Muscle of back (tissue), 13 donors: ENCODE measurements at places on chromosomes 2 and 18. TPM values are rescaled to one million over a fixed set of nuclear protein-coding genes. Genes with fewer than 3 reads are reported as not detected.
A peak's percentile ranks its signal among the peaks of the same experiment; 100 is the strongest.

Gene GAREM2
- 3.8 TPM for polyA plus RNA-seq

DNA sequence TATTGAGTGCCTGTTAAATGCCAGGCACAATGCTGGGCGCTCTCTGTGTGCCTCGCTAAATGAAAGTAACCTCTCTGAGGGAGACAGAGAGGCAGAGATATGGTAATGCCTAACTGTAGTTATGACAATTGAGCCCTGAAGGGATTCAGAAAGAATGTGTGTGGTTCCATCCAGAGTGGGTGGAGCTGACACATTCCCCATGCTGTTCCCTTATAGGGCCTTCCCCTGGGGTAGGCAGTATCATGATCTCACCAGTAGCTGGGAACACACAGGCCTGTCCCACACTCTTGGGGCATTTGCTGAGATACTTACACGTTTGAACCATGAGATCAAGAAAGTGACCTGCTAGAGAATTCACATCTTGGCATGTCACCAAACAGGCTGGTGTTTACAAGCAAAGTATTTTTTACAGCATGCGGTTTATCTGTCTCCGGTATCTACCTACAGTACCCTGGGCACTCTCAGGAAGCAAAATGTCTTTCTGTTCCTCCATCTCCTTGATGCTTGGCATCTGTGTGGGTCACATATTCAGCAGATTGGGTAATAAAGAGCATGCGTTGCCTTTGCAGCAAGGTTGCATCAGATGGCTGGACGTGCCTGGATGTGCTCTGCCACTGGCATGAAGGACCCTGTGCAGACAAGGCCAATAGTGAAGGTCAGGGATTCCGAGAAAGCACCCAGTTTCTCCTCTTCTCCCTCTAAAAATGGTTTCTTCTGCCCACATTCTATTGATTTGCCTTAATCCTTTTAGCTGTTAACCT, 9.4 kb downstream of the CTIF start:
- DNase-seq = peak; percentile 81

- no peak for DNase-seq
Observed at GRCh38 chr18:37343542-37343851, 222.1 kb downstream of the CELF4 start.

Gene EVX2
- polyA plus RNA-seq = not detected

- no peak for DNase-seq
Observed at GRCh38 chr2:117108741-117109267, 705.7 kb upstream of the DDX18 start.

Gene TCF23
- 0.21 TPM for polyA plus RNA-seq

- no peak for DNase-seq
Observed at GRCh38 chr2:100767810-100768806, 51.8 kb upstream of the NPAS2 start.

Gene ZNF512
- polyA plus RNA-seq = 45.3 TPM

Gene TPO
- 0.53 TPM for polyA plus RNA-seq

Gene M1AP
- polyA plus RNA-seq = 0.45 TPM

Gene RFX8
- polyA plus RNA-seq = 2.5 TPM

GRCh38 chr18:62182220-62182619, 4.6 kb downstream of the PIGN start:
- no peak for DNase-seq

- no peak for DNase-seq
Observed at GRCh38 chr2:218343591-218343990, 13.1 kb upstream of the CATIP start.

GRCh38 chr2:192513575-192513974, 318.8 kb upstream of the TMEFF2 start:
- DNase-seq = no peak

Gene CCDC178
- polyA plus RNA-seq = 0.94 TPM

Gene SLC16A14
- polyA plus RNA-seq = 3.5 TPM

GRCh38 chr2:12711339-12711738, 5.4 kb upstream of the TRIB2 start:
- DNase-seq = no peak

- DNase-seq = no peak
Observed at GRCh38 chr2:43327119-43327518, 100.7 kb upstream of the ZFP36L2 start.

- DNase-seq = peak; percentile 18
Observed at GRCh38 chr2:178484245-178485041, 4.2 kb downstream of the PLEKHA3 start.

Gene FABP1
- polyA plus RNA-seq = 0.48 TPM

GRCh38 chr2:127506510-127506909, 19.8 kb downstream of the IWS1 start:
- no peak for DNase-seq

DNA sequence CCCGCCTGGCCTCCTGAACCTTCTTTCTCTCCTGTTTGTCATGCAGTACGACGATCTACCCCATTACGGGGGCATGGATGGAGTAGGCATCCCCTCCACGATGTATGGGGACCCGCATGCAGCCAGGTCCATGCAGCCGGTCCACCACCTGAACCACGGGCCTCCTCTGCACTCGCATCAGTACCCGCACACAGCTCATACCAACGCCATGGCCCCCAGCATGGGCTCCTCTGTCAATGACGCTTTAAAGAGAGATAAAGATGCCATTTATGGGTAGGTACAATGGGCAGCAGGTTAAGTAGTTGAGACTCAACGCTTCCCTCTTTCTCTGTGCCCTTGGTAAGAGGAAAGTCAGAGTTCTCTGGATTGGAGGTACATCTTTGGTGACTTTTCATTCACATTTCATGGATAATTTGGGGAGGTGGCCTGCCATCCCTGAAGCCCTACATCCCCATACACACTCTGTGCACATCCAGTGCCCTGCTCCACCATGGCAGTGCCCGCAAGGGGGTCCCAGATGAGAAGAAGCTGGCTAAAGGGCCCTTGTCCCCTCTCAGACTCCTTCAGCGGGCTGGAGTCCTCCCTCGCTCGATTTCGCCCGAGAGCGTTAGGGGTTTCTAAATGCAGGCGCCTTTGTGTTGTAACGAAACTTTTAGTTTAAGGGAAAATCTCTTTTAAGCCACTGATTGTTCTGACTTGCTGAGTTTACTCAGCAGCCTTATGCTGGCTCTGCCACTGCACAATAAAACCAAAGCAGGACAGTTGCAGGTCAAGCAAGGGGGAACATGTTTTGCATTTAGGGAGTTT, 3.0 kb downstream of the MEIS1 start:
- DNase-seq = peak; percentile 66

DNA sequence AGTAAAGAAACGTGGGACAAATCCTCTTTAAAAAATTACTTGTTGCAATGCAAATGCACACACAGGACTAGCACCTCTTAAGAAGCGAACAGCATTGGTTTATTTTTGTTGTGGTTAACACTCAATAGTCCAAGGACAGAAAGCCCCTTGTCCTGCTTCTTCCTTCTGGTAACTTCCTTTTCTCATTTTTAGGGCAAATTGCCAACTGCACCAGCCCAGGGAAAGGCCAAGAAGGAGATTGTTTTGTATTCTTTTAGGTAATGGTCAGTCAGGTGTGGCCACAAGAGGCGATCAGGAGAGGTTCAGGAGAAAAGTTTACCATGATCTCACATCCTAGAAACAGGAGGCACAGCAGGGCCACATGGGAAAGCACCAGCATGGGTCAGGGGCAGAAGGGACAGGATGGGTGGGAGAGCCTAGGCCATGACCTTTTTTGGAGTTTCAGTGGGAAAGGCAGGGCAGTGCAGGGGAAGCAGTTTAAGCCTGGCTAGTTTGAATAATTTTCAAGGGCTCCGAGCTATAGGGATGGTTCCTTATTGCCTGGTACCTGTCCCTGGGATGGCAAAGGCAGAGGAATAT, 73.0 kb downstream of the CHRNA1 start:
- DNase-seq = no peak

Gene POTEI
- polyA plus RNA-seq = 0.06 TPM

- peak; percentile 36 for DNase-seq
Observed at GRCh38 chr2:235300368-235301201, 193.3 kb upstream of the AGAP1 start.

Gene ZBTB7C
- 4.6 TPM for polyA plus RNA-seq

GRCh38 chr2:6650311-6650710, 215.4 kb downstream of the CMPK2 start:
- peak; percentile 48 for DNase-seq

DNA sequence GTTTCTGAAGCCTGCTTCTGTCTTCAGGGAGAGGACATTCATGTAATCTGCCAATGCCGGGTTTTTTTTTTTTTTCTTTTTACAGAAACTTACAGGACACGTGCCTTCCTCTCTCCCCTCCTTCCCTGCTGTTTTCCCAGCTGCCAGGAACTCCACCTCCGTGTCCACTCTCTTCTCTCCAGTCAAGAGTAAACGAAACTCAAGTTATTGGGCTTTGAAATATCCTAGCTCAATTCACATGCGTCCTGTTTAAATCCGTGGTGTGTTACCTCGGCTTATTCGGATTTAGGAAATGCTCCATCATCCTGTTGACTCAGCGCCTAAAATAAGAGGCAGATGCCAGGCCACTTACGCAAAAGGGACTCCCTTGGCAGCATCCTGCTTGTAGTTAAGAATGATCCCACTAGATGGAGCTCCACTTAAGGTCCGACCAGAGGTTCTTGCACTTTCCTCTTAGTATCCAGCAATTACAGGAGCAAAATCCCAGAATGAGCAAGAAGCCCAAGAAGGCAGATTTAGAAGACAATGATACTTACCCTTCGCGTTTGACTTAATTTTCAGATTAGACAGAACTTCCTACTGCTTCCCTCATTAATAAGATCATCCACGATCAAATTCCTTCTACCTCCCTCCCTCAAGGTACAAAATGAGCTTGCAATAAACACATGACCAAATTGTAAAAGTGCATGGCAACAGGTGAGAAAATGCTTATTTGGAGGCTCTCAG, 97.2 kb upstream of the ZCCHC2 start:
- DNase-seq = peak; percentile 95

Gene KIF5C
- 1.5 TPM for polyA plus RNA-seq

- DNase-seq = peak; percentile 27
Observed at GRCh38 chr2:219352448-219353023, 20.0 kb upstream of the RESP18 start.

Gene STAT4
- 1.6 TPM for polyA plus RNA-seq

Gene CGREF1
- 2.5 TPM for polyA plus RNA-seq

- DNase-seq = peak; percentile 32
Observed at GRCh38 chr2:225670111-225670974, 270.8 kb downstream of the NYAP2 start.

DNA sequence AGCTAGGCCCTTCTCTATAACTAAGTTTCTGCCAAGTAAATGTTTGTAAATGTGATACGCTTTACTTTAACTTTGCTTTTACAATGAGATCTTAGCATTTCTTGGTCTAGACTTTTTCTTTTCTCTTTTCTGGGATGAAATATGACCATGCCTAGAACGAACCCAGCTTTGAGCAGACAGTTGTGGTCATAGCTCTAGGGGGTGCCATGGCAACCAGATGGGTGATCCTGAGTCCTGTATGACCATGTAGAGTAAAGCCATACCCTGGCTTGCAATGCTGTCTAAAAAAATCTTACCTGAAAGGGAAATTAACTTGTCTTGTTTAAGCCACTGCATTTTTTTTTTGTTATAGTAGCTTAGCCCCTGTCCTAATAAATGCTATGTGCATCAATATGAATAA, 956.3 kb downstream of the SLC4A3 start:
- DNase-seq = no peak

Gene SLC11A1
- 0.63 TPM for polyA plus RNA-seq

DNA sequence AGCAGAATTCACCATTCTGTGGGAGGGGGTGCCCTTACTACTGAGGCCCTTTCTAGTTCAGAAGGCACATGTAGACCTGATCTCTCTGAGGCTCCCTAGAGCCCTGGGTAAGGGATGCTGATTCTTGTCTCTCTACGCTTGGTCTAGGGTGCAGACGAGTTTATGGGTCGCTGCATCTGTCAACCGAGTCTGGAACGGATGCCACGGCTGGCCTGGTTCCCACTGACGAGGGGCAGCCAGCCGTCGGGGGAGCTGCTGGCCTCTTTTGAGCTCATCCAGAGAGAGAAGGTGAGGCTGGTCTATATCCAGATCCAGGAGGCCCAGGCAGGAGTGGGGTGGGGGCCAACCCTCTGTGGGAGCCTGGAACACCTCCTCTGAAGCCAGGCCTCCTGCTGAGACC, 147.2 kb downstream of the DYSF start:
- DNase-seq = no peak
